Inflammatory macrophage (primary cell): ENCODE measurements at places on chromosomes 6 and 20.

DNA sequence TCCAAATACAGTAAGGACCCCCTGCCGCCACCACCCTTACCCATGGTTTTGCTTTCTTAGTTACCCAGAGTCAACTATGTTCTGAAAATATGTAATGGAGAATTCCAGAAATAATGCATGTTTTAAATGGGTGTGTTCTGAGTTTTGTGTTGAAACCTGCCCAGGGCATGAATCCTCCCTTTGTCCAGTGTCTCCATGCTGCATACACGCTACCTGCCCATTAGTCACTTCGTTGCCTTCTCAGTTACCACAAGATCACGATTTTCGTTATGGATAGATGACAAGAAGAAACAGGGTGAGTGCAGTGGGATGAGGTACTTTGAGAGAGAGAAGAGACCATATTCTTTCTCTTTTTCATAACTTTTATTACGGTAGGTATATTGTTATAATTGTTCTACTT lies 10.6 kb downstream of the FARS2 start:
- no peak for DNase-seq

- DNase-seq = no peak
Measured at GRCh38 chr6:81748994-81749393, 3.5 kb downstream of the TENT5A start.

DNA sequence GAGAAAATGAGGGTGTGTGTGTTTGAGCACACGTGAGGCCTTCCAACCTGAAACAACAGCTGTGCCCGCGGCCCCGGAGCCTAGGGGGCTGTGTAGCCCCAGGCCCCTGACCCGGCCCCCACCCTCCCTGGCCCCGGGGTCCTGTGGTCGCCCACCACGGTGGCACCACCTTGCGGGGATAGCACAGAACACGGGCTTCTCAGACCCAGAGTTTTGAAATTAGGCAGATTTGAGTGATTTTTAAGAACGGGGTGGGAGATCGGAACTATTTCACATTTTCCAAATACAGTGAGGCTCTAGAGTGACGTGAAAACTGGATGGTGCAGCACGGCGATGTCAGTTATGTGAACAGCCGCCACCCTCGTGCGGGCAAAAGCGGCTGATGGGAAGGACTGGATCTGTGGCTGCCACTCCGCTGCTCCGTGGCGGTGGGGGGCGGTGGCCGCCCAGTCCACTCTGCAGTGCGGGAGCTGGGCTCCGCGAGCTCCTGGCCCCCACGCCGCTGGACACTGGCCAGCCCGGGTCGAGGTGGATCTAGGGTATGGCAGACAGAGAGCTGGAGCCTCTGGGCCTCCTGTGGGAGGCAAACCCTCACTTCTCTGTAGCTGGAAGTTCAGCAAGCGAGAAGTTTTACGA lies 17.3 kb upstream of the BHLHE23 start:
- no peak for DNase-seq

DNA sequence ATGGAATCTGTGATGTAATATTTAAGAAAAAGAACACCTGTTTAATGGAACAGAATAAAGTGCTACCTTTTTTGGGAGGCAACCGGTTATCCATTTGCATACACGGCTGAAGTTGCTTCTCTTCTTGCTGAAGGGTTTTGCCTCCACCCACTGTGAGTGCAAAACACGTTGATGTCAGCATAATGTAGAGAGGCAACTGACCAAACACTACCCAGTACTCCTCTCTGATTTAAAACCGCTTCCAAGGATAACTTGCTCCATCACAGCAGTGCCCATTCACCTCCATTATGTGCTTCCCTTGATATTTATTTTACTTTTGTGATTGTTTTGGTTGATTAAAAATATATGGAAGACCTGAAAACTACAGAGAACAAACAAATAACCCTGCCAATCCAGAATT lies 1.4 kb downstream of the SLC17A1 start:
- no peak for DNase-seq

DNA sequence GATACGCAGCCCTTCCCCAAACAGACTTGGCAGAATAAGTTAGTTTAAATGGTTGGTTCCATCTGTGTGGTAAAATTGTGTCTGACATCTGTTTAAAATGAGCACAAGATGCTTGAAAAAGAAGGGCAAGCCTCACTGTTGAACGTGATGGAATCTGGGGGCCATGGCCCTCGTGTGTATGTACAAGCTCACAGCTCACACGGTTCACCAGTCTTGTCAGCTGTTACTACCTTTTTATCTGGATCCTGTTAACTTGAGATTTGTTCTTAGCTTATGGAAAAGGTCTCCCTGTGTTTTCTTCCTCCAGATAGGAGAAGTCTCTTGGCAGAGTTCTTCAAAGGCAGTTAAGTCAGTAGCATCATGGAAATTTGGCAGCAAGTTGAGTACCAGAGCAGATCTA lies 270.6 kb downstream of the KHDC1L start:
- DNase-seq = no peak

DNA sequence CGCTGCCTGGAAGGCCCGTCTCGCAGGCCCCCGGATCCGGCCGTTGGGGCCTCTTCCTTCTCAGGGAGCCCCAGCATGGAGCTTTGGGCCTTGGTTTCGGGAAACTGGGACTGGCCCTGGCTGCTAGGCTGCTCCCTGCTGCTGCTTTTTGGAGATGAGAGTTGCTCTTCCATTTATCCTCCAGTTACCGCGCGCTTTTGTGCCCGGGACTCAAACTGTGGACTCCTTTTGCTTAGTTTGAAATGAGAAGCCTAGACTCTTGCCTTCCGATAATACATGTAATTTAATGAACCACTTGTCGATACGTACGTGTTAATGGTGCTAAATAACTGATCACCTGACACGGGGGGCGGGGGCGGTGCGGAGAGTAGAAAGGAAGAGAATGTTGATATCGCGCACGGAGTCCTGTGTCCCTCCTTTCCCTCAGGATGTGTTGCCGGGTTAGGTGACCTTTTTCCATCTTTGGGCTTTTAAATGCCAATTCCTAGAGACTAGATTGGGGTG lies 968 bp downstream of the PHF3 start:
- peak; percentile 27 for DNase-seq

DNA sequence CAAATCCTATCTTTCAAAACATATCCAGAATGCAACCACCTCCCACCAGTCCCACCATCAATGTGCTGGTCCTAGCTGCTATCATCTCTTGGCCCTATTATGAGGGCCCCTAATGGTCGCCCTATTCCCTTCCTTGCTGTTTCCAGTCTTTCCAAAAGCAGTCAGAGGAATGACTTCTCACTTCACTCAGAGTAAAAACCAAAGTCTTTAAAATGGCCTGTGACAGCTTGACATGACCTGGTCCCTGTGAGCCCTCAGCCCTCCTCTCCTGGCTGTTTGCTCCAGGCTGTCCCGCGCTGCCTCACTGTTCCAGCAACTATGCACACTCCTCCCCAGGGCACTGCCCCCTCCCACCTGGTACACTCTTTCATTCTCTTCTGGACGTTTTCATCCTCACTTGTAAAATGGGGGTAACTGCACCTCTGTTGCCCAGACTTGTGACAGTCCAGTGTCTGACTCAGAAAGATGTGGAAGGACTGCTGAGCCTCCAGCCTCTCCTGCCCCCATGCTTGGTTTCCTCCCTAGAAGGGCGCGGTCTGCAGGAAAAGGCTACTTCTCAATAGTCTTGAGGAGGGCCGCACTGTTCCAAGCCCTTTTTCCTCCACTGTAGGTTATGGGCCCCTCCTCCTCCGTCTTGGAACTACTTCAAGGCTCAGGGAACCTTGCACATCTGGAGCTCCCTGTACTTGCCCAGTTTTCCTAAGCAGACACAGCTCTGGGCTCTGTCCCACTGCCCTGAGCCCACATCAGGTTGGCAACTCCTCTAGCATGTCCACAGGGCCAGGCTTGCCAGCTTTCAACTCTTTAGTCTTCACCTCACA lies 64.7 kb downstream of the MYH7B start:
- DNase-seq = no peak

DNA sequence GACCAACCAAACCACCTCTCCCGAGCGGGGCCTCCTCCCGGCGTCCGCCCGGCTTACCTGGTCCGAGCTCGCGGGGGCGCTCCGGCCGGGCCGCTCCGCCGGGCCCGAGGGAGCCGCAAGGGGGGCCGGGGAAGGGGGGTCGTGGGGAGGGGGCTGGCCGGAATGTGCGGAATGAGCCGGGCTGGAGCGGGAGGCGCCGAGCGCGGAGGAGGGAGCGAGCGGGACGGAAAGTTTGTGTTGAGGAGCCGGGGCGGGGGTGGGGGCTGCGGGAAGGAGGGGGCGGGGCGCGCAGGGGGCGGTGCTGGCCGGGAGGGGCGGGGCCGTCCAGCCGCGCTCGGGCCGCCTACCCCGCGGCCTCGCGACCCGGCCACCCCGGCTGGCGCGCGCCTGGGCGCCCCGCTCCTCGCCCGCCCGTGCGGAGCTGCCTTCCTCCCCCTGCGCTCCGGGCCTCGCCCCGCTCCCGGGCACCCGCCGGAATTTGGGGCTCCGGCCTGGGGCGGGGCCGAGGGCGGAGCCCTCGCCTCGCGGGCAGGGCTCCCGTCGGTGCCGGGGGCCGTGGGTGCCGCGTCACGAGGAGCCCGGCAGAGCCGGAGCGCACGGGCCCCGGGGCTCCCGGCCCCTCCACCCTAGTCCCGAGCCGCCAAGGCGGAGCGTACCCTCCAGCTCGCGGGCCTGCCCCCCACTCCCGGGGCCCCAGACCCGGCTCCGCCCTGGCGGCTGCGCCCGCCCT lies at the start of gene TEAD3:
Gene TEAD3 (minus strand): TSS at position 239 of the 730 bp plus-strand sequence.
- peak; percentile 47 for DNase-seq

- no peak for DNase-seq
Measured at GRCh38 chr6:108797951-108798669, 50.1 kb upstream of the ARMC2 start.

GRCh38 chr20:64033981-64034493 lies 1.9 kb upstream of the C20orf204 start:
- DNase-seq = peak; percentile 28

GRCh38 chr6:24699521-24700359 lies 19.2 kb downstream of the C6orf62 start:
- DNase-seq = no peak
